ENCODE measurements at places on chromosomes 13 and 19. TPM values are rescaled to one million over a fixed set of nuclear protein-coding genes. Genes with fewer than 3 reads are reported as not detected.

EXOC3L2 gene
- 0.13 TPM for total RNA-seq

DNA sequence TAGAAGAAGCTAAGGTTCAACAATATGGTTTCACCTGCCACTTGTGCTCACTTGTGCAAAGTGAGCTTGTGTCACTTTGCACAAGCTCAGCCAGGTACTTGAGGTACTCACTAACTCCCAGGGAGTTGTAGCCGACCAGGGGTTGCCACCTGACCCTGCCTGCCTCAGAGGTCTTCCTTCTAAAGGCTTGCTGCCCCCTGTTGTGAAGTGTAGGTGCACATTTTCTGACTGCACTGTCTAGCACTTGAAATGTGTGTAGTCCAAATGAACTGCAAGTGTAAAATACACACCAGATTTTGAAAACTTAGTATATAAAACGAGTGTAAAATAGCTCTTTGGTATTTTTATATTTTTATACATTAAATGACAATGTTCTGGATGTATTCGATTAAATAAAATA, 230.8 kb downstream of the DLEU7 start:
- no peak overlapping the region for H3K27ac ChIP-seq
- H3K27me3 ChIP-seq, result no peaks in the 10 kb centered on the region
- peaks cover 13% of the 10 kb centered on the region for H3K4me1 ChIP-seq
- no peaks in the 10 kb centered on the region for H3K36me3 ChIP-seq
- DNase-seq, result no peak

- H3K4me3 ChIP-seq, result no peak overlapping the region
- no peaks in the 10 kb centered on the region for H3K27me3 ChIP-seq
- no peaks in the 10 kb centered on the region for H3K36me3 ChIP-seq
- no peak for DNase-seq
Measured at GRCh38 chr19:51359294-51359693, 6.9 kb downstream of the ETFB start.

DNA sequence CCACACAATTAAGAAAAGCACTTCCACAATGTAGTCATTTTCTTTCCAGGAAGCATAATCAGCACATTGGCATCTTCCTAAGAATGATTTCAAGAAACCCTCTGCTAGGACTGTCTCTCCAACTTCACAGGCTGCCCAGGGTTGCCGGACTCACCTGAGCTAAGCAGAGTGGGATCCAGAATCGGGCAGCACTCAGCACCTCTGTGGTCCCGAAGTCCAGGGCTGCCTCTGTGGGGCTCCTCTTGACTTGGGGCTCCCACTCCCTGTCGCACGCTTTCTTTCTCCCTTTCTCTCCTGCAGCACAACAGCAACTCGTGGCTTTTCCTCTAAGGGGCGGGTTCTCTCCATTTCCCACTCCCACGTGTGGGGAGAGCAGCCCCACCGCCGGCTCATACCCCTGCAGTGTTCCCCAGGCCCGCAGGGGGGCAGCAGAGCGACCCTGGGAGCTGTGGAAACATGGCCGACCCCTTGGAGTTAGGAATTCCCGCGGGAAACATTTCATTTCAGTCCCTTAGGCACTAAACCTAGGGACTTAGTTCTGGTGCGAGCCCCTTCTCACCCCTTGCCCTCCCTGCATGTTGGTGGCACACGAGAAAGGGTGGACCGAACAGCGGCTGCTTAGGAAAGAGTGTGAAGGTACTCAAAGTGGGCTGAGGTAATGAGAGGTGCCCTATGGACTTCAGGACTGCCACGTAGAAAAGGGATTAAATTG, at the start of gene TMEM272:
Gene TMEM272, minus strand, starts transcription at position 316 of the 712 bp plus-strand sequence. CDS start 6,647 bp downstream, outside the sequence.
- peak; percentile 90 for DNase-seq
- peak within 1 kb of the TSS; percentile 55 for H3K4me3 ChIP-seq
- H3K4me1 ChIP-seq, result peaks cover 3% of the 10 kb centered on the region
- no peaks in the 10 kb centered on the region for H3K36me3 ChIP-seq
- no peaks in the 10 kb centered on the region for H3K27me3 ChIP-seq

- DNase-seq, result no peak
- no peak overlapping the region for H3K27ac ChIP-seq
- no peaks in the 10 kb centered on the region for H3K4me1 ChIP-seq
- H3K27me3 ChIP-seq, result no peaks in the 10 kb centered on the region
- H3K4me3 ChIP-seq, result no peak overlapping the region
Measured at GRCh38 chr19:33096005-33096404, 15.0 kb downstream of the GPATCH1 start.

GRCh38 chr19:42275103-42275502, 6.1 kb downstream of the CIC start:
- H3K27me3 ChIP-seq, result no peaks in the 10 kb centered on the region
- no peak overlapping the region for H3K4me3 ChIP-seq
- no peak for DNase-seq
- H3K27ac ChIP-seq, result no peak overlapping the region

PVR gene
- total RNA-seq, result 45.4 TPM

GRIN2D gene
- 0.03 TPM for total RNA-seq

S1PR5 gene
- 2.4 TPM for total RNA-seq

NTF4 gene
- total RNA-seq, result not detected

POLR2E gene
- total RNA-seq, result 176 TPM

DNA sequence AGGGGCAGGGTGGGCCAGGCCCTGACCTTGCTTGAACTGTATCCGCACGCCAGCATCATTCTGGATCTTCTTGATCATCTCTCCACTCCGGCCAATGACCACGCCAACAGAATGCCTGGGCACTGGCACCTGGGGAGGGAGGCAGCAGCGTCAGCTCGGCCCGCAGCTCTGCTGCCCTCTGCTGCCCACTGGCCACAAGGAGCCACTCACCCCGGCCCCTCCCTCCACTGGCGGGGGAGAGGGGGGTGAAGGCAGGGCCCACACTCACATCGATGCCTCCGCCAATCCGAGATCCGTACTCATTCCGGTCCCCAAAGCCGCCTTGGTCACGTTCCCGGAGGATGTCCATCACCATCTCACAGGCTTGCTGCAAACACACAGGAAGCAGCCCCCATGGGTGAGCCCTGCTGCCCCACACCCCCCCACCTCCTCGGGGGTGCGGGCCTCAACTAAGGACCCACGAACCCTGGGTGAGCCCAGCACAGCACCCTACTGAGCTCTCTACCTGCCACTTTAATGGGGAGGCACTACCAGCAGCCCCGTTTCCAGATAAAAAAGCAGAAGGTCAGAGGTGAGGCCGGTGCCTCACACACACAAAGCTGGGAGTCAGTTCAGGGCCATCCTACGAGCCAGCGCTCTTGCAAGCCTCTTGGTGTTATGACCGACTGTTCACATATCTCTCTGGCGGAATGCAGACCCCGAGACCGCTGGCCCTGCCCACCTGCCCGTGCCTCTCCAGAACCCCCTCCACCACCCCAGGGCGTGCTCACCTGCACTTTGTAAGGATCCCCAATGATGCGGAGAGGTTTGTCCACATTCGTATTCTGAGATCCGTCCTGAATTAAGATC, 6.7 kb downstream of the KHSRP start:
- no peaks in the 10 kb centered on the region for H3K4me1 ChIP-seq
- DNase-seq, result no peak
- H3K36me3 ChIP-seq, result peaks cover 81% of the 10 kb centered on the region
- no peaks in the 10 kb centered on the region for H3K27me3 ChIP-seq

DNA sequence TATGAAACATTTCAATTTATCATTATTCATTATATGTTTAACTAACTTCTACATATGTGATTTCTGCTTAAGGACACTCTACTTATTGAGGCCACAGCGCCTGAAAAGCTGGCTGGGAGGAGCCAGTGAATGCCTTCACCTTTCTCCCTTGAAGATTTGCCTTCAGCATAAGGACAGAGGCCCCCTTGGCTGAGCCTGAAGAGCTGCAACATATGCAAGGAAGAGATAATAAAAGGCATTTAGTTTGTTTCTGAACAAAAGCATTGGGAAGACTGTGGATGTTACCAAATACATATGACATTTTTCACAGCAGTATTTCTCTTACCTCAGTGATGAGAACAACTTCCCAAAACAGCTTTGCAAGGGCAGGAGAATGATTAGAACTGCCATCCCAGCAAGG, 92.1 kb downstream of the ABCC4 start:
- no peaks in the 10 kb centered on the region for H3K4me1 ChIP-seq
- H3K27me3 ChIP-seq, result no peaks in the 10 kb centered on the region
- H3K4me3 ChIP-seq, result no peak overlapping the region
- H3K27ac ChIP-seq, result no peak overlapping the region
- H3K36me3 ChIP-seq, result peaks cover 6% of the 10 kb centered on the region
- DNase-seq, result no peak

DNA sequence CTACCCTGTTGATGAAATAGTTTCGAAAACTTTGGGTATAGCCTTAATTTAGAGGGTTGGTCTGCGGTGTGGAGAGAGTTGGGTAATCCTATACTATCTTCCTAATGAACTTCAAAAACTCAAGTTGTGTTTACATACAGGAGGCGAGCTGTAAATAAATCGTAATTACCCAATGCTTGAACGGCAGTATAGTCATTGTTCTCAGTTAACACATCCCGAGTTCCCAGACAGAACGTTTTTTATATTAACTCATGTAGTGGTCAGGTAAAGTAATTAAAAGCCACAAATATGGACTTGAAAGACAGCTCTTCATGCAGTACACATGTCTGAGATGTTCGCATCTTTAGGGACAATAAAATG, 1.5 kb downstream of the PDS5B start:
- H3K4me1 ChIP-seq, result peaks cover 3% of the 10 kb centered on the region
- DNase-seq, result no peak
- no peaks in the 10 kb centered on the region for H3K36me3 ChIP-seq
- H3K4me3 ChIP-seq, result peak overlapping the region; percentile 87
- H3K27ac ChIP-seq, result peak overlapping the region; percentile 65

- no peaks in the 10 kb centered on the region for H3K4me1 ChIP-seq
- H3K27ac ChIP-seq, result no peak overlapping the region
- no peaks in the 10 kb centered on the region for H3K36me3 ChIP-seq
Measured at GRCh38 chr13:87954091-87954490, 282.9 kb downstream of the SLITRK5 start.

OCEL1 gene
- 5.1 TPM for total RNA-seq
